ENCODE measurements at places on chromosomes 7 and 10. TPM values are rescaled to one million over a fixed set of nuclear protein-coding genes. Genes with fewer than 3 reads are reported as not detected.

Gene SFTPA1
- total RNA-seq: 0.45 TPM

Gene STEAP4
- total RNA-seq: 8.8 TPM

Gene CCDC172
- not detected for total RNA-seq

Gene HOXA3
- total RNA-seq: 1.3 TPM

Gene MCM10
- 1.7 TPM for total RNA-seq

Gene PRR15
- total RNA-seq: 8.0 TPM

Gene FBXL13
- 8.7 TPM for total RNA-seq

Gene HSPA12A
- total RNA-seq: 40.9 TPM

Gene FAM237B
- total RNA-seq: not detected

Gene PRSS37
- total RNA-seq: not detected

Gene ZNF679
- not detected for total RNA-seq

Gene SPACDR
- total RNA-seq: not detected

Gene CLCN1
- not detected for total RNA-seq

Gene ARL4A
- 24.4 TPM for total RNA-seq

Gene PAX4
- not detected for total RNA-seq

Gene DLX5
- total RNA-seq: 1.3 TPM

Gene LDB3
- 1.7 TPM for total RNA-seq

Gene SAMD9L
- total RNA-seq: 6.7 TPM

Gene GATA3
- total RNA-seq: 0.38 TPM

Gene TFR2
- total RNA-seq: 0.79 TPM

Gene FXYD4
- not detected for total RNA-seq

Gene PRLHR
- total RNA-seq: not detected

Gene TDRD1
- 0.46 TPM for total RNA-seq

Gene IKZF1
- total RNA-seq: 4.6 TPM

Gene AKR1C8
- total RNA-seq: not detected

Gene ZPBP
- total RNA-seq: 1.8 TPM

Gene HOXA7
- total RNA-seq: 0.75 TPM

Gene TMEM130
- 0.28 TPM for total RNA-seq

Gene PAPOLB
- total RNA-seq: 0.10 TPM

Gene ANKIB1
- total RNA-seq: 30.8 TPM

Gene FZD1
- 16.8 TPM for total RNA-seq

Gene EZH2
- 4.3 TPM for total RNA-seq

Gene COL13A1
- 0.76 TPM for total RNA-seq

Gene HOXA4
- 1.6 TPM for total RNA-seq
